Right renal cortex interstitium (tissue), 3 donors: ENCODE measurements at places on chromosomes 4 and X.

- DNase-seq = no peak
Measured at GRCh38 chrX:13216139-13216538, 103.7 kb downstream of the ATXN3L start.

DNA sequence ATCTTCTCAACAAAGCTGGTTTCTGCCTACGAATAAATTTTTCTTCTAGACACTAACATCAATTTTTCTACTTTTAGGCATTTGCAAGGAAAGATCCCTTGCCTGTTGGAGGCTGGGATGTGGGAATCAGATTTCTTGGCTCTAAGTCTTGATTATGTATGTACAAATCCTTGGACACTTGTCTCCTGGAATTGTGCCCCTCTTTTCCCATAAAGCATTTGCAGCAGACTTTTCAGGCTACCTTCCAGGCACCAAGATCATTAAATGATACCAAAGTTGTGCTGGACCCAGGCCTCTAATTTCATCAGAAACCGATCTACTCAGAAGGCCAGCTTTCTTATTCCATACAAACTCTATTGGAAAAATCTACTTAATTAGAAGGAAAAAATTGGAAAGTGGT lies 339.5 kb upstream of the DIPK2B start:
- DNase-seq = no peak

DNA sequence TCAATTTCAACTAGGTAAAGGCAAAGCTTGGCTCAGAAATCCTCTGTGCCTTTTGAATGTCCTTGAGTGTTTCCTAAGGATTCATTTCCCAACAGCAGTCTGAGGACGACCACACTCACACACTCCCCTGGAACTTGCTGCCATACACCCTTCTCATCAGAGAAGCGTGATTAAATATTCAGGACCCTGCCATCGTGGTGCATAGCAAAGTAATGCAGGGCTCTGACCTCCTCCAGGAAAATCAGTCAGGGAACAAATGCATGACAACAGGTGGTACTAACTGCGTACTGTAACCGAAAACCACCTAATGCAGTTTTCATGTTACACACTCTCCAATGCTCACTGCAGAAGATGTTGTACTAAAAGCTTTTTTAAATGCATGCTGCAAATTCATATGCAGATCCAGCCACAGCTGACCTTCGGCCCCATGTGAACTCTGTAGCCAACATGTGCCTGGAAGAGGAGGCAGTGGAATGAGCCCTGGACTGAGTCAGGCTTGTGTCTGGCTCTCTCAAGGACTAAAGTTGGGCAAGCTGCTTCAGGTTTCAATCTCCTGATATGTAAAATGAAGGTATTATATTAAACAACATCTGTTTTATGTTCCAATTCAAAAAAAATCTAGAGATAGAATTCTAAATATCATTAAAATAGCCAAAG lies 238.3 kb downstream of the KCNIP4 start:
- DNase-seq = no peak

DNA sequence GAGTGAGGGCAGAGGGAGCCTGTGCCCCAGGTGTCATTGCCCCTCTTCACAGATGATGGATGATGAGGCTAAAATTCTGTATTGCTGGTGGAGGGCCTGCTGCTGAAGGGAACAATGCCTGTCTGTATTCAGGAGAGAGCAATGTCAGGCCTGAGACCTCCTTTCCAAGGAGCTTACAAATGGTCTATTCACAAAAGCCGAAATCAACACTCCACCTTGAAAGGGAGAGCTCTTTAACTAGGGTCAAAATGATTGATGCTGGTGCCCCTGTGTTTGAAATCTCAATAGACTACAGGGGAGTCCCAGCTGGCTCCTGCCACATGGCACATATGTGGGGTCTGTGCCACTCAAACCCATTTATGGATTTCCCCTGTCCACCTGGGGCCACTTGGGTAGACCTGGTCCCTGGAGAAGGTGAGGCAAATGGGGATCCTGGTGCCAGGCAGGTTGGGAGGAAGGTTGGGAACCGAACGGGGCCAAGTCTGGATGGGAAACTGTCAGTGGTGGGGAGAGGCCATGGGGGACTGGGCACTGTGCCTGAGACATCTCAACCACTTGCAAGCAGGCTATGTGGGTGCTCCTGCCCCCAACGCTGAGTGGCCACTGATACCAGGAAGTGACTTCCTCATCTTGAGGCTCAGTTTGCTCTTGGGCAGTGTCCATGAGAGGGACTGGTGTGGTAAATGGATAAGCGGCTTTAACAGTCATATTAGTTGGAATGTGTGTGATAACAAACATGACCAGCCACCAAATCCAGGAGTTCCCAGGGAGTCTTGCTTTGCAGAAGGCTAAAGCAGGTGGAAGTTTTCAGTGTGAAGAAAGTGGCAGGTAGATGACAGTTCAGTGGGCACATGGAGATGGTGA lies 223.8 kb upstream of the PSAPL1 start:
- DNase-seq = no peak

GRCh38 chrX:53288189-53288588 lies 6.8 kb upstream of the IQSEC2 start:
- no peak for DNase-seq
